Fibroblast of gingiva (primary cell): ENCODE measurements at places on chromosomes 4 and X.

DNA sequence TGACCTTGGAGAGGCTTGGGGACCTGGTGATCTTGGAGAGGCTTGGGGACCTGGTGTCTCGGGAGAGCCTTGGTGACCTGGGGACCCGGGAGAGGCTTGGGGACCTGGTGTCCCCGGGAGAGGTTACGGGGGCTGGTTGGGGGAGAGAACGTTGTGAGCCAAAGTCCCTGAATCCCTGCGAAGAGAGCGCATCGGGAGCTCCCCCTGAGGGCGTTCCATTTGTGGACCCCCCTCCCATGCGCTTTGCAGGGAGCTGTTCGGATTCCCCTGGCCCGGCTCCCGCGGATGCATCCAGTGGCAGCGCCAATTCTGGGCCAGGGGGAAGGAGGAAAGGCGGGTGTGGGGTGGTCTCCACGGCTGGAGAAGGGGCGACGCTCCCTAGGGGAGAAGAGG, 13.3 kb downstream of the SHOX start:
- DNase-seq: no peak

- no peak for DNase-seq
These were observed 127.9 kb upstream of the ENPP6 start for GRCh38 chr4:184345573-184345922.

- no peak for DNase-seq
These were observed 63.0 kb upstream of the TRIM2 start for GRCh38 chr4:153141238-153141637.

GRCh38 chrX:103537871-103538387, 18.6 kb upstream of the RAB40A start:
- no peak for DNase-seq

GRCh38 chr4:175560604-175561003, 251.5 kb downstream of the GPM6A start:
- DNase-seq: no peak
